ENCODE measurements at places on chromosomes 11 and 22.
A peak's percentile ranks its signal among the peaks of the same experiment; 100 is the strongest.

GRCh38 chr11:60936467-60937143 lies 12.3 kb downstream of the TMEM132A start:
- DNase-seq = no peak

DNA sequence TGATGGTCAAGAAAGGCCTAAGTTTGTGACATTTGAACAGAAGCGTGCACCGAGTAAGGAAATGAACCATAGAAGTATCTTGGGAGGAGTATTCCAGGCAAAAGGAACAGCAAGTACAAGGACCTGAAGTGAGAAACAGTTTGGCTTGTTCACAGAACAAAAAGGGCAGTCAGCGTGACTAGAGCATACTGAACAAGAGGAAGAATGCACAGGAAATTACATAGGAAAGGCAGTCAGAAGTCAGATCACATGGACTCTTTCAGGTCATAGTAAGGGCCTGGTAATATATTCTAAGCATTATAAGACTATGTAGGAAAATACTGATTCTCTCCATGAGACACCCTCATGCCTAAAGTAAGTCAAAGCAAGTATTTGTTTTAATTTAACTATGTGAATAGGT lies 52.3 kb upstream of the GAB2 start:
- no peak for DNase-seq

GRCh38 chr22:29201782-29202181 lies 3.9 kb upstream of the EMID1 start:
- DNase-seq = no peak

DNA sequence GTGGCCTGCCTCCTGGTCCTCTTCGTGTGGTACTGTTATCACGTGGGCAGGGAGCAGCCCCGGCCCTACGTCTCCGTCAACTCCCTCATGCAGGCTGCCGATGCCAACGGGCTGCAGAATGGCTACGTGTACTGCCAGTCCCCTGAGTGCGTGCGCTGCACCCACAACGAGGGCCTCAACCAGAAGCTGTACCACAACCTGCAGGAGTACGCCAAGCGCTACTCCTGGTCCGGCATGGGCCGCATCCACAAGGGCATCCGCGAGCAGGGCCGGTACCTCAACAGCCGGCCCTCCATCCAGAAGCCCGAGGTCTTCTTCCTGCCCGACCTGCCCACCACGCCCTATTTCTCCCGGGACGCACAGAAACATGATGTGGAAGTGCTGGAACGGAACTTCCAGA lies 4.7 kb downstream of the ASPHD2 start:
- no peak for DNase-seq

DNA sequence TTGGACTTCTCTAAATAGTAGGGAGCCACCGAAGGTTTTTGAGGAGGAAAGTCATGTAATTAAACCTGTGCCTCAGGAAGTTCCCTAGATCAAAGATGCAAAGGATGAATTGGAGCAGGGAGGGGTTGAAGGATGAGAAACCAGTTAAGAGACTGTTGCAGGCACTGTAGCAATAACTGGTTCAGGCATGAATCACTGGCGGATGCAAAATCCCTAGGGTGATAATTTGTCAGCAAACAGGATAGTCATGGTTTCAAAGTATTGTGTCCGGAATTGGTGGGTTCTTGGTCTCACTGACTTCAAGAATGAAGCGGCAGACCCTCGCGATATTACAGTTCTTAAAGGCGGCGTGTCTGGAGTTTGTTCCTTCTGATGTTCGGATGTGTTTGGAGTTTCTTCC lies 19.9 kb downstream of the TRIOBP start:
- no peak for DNase-seq

DNA sequence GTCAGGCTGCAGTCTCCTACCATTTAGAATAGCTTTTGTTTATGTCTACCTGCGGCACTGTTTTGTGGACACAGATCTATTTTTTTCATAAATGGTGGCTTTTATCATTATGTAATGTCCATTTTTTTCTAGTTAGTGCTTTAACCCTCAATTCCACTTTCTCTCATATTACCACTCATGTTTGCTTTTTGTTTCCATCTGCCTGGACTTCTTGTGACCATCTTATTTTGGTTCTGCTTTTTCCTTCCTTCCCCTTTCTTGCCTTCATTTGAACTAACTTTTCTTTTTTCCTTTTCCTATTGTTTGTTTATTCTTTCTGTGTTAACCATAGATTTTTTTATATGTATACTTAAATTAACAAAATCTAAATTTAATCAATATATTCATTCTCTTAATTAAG lies 98.5 kb upstream of the SLC22A12 start:
- DNase-seq = no peak

DNA sequence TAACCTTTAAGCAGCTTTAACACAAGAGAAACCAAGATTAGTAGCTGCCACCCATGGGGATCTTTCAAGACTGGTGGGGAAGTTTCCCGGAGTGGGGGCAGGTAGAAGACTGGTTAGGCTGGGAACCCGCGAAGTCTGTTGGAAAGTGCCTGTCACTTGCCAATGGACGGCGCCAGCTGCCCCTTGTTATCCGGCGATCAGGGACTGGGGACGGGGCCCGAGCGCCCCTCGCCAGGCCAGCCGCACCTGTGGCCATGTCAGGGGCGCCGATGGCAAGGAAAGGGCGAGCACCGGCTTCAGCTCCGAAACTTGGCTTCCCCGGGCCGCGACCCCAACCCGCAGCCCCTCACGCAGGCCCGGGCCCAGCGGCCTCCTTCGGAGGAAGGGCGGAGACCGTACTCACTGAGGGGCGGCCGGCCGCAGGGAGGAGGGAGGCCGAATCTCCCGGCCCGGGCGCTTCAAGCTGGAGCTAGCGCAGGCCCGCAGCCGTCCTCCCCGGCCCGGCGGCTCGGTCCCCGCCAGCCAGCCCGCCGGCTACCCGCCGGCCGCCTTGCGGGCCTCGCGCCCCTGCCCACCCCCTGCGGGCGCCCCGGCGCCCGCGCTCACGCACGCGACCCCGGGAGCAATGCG lies 539 bp downstream of the EIF4ENIF1 start:
- peak; percentile 29 for DNase-seq

GRCh38 chr11:118304568-118305248 lies at the start of gene CD3E:
TSS of gene CD3E (plus strand) at chr11:118304730. CDS start at chr11:118304953, 223 bp downstream.
- peak; percentile 37 for DNase-seq

DNA sequence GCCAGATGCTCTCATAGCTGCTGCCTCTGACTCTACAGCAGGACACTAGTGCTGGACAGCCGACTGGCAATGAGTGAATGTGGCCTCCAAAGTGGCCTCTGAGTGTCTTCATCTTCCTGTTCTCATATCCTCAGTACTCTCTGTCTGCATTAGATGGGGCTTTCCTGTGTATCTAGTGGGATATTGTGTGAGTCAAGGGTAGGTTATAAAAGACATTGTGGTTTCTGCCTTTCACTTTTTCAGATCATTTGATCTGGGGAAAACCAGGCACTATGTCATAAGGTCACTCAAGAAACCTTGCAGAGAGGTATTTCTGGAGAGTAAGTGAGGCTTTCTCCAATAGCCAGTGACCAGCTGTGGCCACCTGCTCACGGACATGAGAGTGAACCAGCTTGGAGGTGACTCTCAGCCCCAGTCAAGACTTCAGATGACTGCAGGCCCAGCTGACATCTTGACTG lies 333.6 kb upstream of the NCAM1 start:
- DNase-seq = no peak

DNA sequence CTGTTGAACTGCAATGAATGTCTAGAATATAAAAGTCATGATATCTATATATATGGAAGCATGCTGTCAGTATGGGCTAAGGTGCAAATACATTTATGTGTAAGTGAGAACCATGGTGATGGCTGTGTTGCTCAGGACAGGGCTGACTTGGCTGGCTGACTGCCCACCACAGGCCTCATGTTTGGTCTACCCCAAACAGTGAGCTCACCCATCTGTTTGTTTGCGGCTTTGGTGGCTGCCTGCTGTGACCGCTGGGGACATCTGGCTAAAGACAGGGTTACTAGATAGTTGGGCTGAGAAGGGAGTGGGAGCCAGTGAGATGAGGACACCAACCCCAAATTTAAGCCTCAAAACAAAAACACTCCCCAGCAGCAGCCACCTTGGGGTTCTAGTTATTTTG lies 6.3 kb downstream of the CD44 start:
- no peak for DNase-seq

GRCh38 chr22:27794226-27794625 lies 7.3 kb downstream of the MN1 start:
- no peak for DNase-seq

GRCh38 chr11:36421546-36422155 lies 88.4 kb downstream of the TRAF6 start:
- no peak for DNase-seq

GRCh38 chr11:65610404-65610803 lies 3.6 kb downstream of the MAP3K11 start:
- no peak for DNase-seq

DNA sequence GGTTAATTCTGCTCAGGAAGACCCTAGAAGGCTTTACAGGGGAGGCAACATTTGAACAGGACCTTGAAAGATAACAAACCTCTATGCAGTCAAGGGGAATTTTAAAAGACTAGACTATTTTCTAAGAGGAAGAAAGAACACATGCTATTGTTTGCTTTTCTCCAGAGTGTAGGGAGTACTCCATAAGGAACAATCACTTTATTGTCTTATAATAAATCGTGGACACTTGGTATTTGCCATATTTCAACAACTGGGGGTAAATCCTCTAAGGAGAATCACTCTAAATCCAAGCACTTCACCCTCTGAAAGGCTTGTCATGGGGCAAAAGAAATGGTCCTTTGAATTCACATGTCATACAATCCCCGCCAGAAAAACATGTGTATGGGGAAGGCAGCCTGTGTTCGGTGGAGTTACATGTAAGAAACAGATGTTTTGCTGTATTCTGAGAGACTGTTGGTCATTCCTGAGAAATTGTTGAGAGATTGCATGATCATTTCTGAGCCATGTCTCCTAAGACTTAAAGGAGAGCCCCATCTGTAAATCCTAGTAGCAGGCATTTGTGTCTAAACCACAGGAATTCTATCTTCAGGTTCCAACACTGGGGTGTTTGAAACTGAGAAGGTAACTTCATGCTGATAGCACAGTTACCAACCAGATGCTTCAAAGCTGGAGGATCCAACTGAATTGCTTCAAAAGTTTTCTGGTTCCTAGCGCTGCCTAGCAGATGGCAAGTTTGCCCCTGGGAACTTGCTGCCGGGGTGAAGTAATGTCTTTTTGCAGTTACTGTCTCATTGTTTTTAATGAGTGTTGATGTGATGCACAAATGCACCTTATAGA lies 66.8 kb downstream of the FZD4 start:
- DNase-seq = no peak

- DNase-seq = no peak
Observed at GRCh38 chr22:38243007-38243765, 29.6 kb downstream of the TMEM184B start.

DNA sequence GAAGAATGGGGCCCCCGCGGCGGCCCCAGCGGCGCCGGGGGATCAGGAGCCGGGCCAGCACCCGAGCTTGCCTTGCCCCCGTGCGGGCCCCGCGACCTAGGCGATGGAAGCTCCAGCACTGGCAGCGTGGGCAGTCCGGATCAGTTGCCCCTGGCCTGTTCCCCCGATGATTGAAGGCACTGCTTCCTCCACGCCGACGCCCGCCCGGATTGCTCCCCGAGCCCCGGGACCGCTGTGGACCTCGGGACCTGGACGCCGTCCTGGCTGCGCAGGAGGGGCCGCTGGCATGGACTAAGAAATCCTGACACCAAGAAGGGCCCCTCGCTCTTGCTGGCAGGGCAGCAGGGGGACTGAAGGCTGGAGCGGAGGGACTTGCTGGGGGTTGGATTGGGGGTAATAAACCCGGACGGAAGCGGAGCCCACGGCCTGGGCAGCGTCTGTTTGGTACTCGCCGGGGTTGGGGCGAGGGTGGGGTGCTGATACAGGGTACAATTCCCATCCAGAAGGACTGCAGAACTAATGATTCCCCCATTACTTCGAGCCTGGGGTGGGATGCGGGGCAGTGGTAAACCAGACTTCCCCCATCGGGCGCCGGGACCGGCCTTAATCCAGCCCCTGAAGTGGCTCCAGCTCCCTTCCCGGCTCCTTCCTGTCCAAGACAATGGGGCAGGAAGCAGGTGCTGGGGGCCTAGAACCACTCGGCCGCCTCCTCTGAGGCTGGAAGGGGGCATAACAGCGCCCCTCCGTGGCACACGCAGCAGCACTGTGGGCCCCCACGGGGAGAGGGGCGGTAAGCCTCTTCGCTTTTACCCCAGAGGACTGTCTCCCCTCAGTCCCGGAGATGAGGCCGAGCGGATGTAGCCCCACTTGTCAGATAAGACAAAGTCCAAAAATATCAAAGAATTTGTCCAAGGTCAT lies 1.0 kb downstream of the CCDC85B start:
- DNase-seq = peak; percentile 47

DNA sequence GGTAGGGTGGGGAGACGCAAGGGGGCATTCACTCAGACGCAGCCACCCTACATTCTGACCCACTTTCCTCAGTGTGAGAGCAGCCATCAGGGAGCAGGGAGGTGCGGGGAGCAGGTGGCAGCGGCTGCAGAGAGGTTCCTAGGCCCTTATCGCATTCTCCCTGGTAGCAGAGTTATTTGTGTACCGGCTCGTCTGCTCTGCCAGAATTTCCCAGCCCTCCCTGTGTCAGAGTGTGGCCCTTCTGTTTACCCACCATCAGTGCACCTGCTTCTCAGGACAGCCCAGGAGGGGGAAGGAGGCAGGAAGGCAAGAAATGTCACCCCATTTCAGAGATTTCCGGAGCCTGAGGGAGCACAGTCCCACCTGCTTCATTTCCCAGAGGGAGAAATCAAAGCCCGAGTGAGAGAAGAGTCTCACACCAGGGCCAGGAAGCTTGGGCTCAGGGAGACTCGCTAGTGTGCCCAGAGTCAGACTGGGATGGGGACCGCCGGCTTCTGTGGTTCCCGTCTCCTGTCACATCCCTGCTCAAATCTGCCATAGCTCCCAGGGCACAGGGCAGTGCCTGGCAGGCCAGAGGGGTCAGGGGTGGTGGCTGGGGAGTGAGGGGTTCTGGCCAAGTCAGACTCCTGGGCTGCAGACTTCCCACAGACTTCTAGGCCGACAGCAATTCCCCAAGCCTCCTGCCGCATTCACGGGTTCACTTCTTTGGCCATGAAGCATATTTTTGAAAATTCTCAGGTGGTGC lies 49.7 kb downstream of the ARRB1 start:
- DNase-seq = no peak

- no peak for DNase-seq
Observed at GRCh38 chr11:64674774-64675173, 48.2 kb downstream of the NRXN2 start.

- DNase-seq = no peak
Observed at GRCh38 chr22:47495110-47495509, 732.7 kb downstream of the TBC1D22A start.

DNA sequence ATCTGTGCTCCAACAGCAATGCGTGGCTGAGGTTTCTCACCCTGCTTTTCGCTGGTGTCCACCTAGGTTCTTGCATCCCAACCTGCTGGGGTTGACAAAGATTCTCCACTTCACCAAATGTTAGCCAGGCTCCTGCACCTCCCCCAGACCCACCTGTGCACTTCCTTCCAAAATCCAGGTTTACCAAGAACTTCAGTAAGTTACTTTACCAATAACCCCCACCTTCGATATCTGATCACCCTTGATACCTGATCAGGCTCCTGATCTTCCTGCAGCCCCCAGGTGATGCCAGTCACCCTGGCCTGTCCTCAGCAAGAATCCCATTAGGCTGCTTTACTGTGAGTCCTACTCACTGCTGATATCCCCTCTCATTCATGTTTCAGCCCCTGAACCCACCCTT lies 1203.4 kb downstream of the TBC1D22A start:
- no peak for DNase-seq
